Peyer's patch (tissue), 4 donors: ENCODE measurements at places on chromosomes 4 and X. TPM values are rescaled to one million over a fixed set of nuclear protein-coding genes. Genes with fewer than 3 reads are reported as not detected.

DNA sequence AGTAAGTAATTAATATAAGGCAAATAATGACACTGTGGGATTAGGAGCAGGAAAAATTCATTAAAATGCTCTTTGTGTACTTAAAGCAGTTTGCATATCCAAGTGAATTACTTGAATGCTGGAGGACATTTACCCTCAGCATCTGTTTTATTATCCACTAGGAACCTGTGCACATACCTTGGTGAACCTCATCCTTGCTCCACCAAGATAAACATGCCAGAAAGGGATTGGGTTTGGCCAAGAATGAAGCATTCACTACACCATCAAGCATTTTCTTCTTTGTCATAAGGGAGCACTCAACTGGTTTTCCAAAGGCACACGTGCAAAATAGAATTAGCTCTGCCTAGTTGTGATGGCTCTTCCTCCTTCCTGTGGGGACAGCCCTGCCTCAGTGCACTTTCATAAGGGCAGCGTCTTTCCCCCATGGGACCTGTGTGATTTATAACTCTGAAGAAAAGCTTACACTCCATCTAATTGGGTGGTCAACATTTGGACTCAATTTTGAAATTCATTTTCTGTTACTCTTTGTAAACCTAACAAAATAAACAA, 291.7 kb downstream of the USP46 start:
- H3K27me3 ChIP-seq = no peaks in the 10 kb centered on the region
- DNase-seq = no peak
- no peak overlapping the region for H3K27ac ChIP-seq
- H3K36me3 ChIP-seq = no peaks in the 10 kb centered on the region

P2RY4 gene
- 1.7 TPM for total RNA-seq

- H3K27ac ChIP-seq = no peak overlapping the region
- H3K4me3 ChIP-seq = no peak overlapping the region
- no peaks in the 10 kb centered on the region for H3K36me3 ChIP-seq
- no peaks in the 10 kb centered on the region for H3K4me1 ChIP-seq
Measured at GRCh38 chrX:35150642-35151239, 208.1 kb downstream of the FAM47B start.

- no peak overlapping the region for H3K4me3 ChIP-seq
- no peak for DNase-seq
Measured at GRCh38 chr4:135485371-135485770, 1283.8 kb upstream of the PABPC4L start.

DNA sequence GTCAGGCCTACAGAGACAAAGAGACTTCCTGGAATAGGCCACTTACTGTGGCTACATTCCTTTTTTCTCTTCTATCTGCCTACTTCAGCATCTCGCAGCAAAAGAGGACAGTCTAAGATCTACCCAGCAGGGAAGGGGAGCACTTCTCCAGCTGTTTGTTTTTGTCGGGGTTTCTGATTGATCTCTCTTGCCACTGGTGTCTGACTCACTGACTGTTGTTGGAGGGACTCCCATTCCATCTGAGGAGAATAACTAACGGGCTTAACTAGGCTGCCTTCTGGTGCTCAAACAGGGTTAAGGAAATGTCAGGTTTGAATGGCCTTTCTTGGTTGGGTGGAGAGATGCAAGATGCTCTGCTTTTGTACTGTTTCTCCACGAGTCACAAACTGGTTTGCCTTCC, 100.2 kb upstream of the TMEM164 start:
- no peak for DNase-seq
- H3K36me3 ChIP-seq = no peaks in the 10 kb centered on the region
- no peaks in the 10 kb centered on the region for H3K27me3 ChIP-seq
- no peak overlapping the region for H3K27ac ChIP-seq
- no peaks in the 10 kb centered on the region for H3K4me1 ChIP-seq

GRCh38 chrX:9465380-9466123, 694 bp downstream of the TBL1X start:
- DNase-seq = peak; percentile 52
- peak overlapping the region; percentile 59 for H3K4me3 ChIP-seq
- H3K4me1 ChIP-seq = no peaks in the 10 kb centered on the region
- peak overlapping the region; percentile 77 for H3K27ac ChIP-seq
